ENCODE measurements at places on chromosomes 13 and 19.

GRCh38 chr19:22976248-22976647 lies 26.7 kb downstream of the ZNF728 start:
- DNase-seq: no peak

DNA sequence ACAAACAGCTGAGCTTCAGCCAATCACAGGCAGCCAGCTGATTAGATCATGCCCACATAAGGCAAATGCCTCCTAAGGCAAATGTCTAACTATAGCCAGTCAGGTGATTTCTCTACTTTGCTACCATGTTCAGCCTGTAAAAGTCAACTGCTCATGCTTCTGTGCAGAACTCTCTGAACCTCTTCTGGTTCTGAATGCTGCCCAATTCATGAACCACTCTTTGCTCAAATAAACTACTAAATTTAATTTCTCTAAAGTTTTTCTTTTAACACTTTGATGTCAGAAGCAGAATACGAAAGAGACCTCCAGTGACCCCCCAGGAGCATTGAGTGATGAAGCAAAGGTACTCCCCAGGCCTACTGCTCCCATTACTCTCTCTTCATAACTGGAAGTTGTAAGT lies 240.7 kb upstream of the IPO5 start:
- no peak for DNase-seq

DNA sequence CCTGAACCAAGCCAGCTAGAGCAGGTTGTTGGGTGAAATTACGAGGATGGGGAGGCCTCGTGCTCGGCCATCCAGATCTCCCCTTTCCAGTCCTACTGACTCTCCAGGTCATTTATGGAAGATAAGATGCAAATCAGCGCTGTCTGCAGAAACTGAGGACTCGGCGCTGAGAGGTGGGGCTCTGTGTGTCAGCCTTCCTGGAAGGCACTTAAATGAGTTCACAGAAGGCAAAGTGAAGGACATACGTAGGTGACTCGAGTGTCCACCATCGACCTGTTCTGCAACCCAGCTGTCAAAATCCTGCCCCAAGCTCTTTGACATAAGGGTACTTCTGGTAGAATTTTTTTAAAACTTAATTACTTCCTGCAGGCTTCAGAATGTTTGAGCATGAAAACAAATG lies 86.4 kb downstream of the RAB20 start:
- no peak for DNase-seq

DNA sequence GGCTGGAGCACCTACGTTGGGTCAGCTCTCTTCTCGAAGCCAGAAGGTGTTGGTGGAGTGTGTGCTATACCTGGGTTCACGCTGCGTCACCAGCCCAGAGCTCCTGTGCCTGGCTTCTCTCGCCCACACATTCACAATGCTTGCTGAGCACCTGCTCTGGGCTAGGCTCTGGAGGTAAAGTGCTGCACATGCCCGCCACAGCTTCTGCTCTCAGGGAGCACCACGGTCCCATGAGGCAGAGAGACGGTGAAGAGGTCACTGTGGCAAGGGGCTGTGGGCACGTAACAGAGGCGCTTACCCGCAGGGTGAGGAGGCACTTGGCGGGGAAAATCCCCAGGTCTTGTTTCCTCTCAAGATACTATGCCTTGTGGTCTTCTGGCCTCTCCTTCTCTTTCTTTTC lies 174.2 kb downstream of the TEX29 start:
- DNase-seq: no peak

GRCh38 chr19:38806371-38806770 lies 6.4 kb downstream of the LGALS4 start:
- no peak for DNase-seq
